ENCODE measurements at places on chromosomes 4 and X. TPM values are rescaled to one million over a fixed set of nuclear protein-coding genes. Genes with fewer than 3 reads are reported as not detected.

GRCh38 chr4:114316789-114317188, 281.8 kb upstream of the UGT8 start:
- H3K27ac ChIP-seq: no peak overlapping the region
- H3K4me3 ChIP-seq: no peak overlapping the region
- H3K27me3 ChIP-seq: no peaks in the 10 kb centered on the region
- no peaks in the 10 kb centered on the region for H3K4me1 ChIP-seq
- DNase-seq: no peak

DNA sequence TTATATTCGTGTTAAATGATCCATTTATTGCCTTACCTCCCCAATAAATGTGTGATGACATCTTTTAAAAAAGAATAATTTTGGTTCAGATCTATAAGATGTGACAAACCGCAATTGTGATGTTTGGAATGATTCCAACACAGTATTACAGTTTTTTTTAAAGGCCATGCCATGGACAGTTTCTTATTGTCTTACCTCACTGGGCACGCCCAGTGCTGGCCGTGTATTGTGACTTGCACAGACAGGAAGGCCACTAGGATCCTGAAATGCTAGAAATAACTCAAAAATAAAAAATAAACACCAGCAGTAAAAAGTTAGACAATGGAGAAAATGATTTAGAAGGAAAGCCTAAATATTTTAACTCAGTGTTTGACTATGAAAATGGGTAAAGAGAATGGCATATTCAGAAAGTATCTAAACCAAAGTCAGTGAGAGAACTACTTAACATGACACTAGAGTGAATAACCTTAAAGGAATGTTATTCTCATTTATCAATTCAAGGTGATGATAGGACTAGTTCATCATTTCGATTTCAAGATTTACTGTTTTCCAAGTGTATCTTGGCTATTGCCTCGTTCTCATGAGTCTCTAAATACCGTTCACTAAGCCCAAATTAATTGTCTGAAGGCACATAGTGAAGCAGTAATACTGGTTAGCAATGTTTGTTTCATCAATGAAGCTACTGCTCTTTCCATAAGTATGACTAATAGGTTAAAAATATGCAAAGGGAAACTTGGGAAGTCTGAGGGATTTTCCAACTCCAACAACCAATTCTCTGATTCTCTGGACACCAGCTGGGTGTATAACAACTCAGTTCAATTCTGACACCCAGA, 46.1 kb upstream of the VEGFC start:
- H3K4me3 ChIP-seq: no peak overlapping the region
- no peaks in the 10 kb centered on the region for H3K4me1 ChIP-seq
- H3K27me3 ChIP-seq: no peaks in the 10 kb centered on the region
- H3K36me3 ChIP-seq: no peaks in the 10 kb centered on the region
- no peak for DNase-seq
- H3K27ac ChIP-seq: no peak overlapping the region

DNA sequence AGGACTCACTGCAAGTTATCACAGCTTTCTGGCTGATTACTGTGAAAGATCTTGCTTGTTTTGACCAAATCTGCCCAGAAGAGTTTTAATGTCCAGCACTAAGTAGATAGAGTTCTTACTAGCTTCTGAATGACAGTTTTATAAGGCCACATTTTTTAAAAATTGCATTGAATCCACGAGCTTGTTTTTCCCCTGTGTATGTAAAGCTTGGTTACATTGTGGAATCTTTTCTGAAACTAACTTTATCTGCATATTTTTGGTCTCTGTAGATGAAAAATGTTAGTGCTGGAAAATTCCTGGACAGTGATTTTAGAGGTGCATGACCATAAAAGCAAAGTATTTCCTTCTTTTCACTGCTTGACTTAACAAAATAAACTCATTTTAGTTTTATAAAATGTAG, 650.3 kb upstream of the FAM241A start:
- H3K27ac ChIP-seq: no peak overlapping the region
- H3K4me1 ChIP-seq: peaks cover 3% of the 10 kb centered on the region
- no peaks in the 10 kb centered on the region for H3K36me3 ChIP-seq
- H3K27me3 ChIP-seq: no peaks in the 10 kb centered on the region

DNA sequence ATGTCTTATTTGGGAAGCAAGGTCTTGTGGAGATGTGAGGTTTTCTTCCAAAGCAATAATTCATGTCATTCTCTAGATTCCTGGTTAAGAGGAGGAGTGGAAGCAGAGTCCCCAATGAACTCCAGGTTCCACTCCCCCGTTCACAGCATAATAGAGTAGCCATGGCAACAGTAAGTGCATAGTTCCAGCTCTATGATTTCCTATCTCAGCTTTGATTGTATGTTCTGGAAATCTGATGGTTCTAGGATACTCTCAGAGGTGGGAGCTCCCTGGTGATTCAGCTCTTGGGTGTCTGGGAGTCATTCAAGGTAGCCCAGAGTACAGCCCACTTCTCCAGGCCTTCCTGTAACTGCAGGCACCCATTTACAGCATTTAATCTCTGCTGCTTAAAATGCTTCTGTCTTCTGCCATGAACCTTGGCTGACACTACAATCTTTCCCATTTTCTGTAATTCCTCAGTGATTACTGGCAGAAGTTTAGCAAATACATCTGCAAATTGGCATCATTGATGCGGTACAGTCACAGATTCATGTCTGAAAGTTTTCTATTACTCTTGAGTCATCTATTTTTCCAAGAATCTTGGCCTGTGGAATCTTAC, 242.0 kb downstream of the MAPK10 start:
- no peaks in the 10 kb centered on the region for H3K27me3 ChIP-seq
- H3K4me3 ChIP-seq: no peak overlapping the region
- H3K4me1 ChIP-seq: no peaks in the 10 kb centered on the region
- no peak for DNase-seq
- H3K27ac ChIP-seq: no peak overlapping the region
- H3K36me3 ChIP-seq: no peaks in the 10 kb centered on the region

- no peak overlapping the region for H3K27ac ChIP-seq
- H3K4me3 ChIP-seq: no peak overlapping the region
- H3K27me3 ChIP-seq: peaks cover 20% of the 10 kb centered on the region
- no peak for DNase-seq
Measured at GRCh38 chr4:54228056-54228527, 1.0 kb upstream of the PDGFRA start.

DNA sequence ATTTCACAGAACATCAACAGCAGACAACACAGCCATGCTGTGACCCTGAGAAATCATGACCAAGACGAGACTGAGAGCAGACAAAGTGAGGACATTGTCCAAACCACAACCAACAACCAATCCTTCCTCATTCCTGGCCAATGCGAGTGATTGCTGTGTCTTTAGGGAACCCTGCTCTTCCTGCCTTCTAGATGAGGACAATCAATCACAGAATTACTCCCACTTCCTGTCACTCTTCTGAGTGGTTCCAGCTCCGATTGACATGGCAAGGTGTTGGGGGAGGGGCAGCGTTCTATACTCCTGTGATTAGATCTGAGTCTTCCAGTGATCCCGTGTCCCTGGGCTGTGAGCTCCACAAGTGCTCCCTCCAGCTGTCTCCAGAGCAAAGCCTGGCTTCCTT, 227.8 kb downstream of the STIM2 start:
- H3K27ac ChIP-seq: no peak overlapping the region
- H3K4me1 ChIP-seq: no peaks in the 10 kb centered on the region
- no peaks in the 10 kb centered on the region for H3K36me3 ChIP-seq
- DNase-seq: no peak
- H3K27me3 ChIP-seq: peaks cover 12% of the 10 kb centered on the region
- no peak overlapping the region for H3K4me3 ChIP-seq

DNA sequence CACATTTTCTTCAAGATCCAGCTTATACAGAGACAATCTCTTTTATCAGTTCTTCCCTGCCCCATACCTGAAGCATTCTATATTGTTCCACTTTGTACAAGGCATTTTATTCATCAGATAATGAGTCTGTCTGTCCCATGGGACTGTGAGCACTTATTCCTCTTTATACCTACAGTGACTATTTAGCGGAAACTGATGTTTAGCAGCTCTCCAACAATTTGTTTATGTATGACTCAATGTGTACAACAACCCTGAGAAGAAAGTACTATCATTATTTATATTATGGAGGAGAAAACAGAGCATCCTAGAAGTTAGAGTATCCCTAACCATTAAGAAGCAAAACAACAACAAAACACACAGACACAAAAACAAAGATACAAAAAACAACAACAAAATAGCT, 306.5 kb downstream of the PRDM5 start:
- H3K4me3 ChIP-seq: no peak overlapping the region
- H3K27ac ChIP-seq: no peak overlapping the region
- H3K4me1 ChIP-seq: no peaks in the 10 kb centered on the region
- DNase-seq: no peak
- H3K36me3 ChIP-seq: no peaks in the 10 kb centered on the region

Gene MTCP1
- total RNA-seq: 17.1 TPM

Gene RBM47
- total RNA-seq: 47.2 TPM

Gene DKK2
- not detected for total RNA-seq

Data from naive thymus-derived CD4-positive, alpha-beta T cell (primary cell).